Stimulated activated CD4-positive, alpha-beta T cell treated with anti-CD3 and anti-CD28 coated beads, Interleukin-15, amount 100 ng/mL, for 24 hours (primary cell): ENCODE measurements at places on chromosomes 6 and 20.
A peak's percentile ranks its signal among the peaks of the same experiment; 100 is the strongest.

GRCh38 chr6:16602035-16602434 is 159.2 kb downstream of the ATXN1 start:
- DNase-seq: peak; percentile 71

GRCh38 chr20:49631061-49631716 is 63.3 kb upstream of the PTGIS start:
- DNase-seq: no peak

DNA sequence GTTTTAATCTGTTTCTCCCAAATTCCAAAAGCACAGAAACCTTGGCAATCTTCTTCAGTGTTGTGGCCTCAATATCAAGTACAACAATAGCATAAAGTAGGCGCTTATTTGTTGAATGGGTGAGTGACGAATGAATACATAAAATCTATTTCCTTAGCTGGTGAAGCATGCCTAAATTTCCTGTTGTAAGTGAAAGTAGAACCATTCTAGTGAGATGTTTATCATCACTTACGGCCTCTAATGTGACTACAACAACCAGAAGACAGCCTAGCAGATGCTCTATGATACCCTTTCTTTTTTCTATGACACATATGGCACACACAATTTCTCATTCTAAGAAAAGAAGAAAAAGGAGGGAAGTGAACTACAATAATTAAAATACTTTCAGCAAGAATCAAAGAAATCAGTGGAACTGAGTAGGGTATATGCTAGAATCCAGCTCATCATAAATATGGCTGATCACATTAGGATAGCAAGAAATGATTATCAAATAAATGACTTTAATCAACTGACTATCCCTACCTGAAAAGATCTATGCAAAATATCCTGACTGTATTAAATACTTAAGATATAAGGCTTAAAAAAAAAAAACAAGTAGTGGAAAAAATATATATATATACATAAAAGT is 67.4 kb downstream of the BTBD9 start:
- no peak for DNase-seq

DNA sequence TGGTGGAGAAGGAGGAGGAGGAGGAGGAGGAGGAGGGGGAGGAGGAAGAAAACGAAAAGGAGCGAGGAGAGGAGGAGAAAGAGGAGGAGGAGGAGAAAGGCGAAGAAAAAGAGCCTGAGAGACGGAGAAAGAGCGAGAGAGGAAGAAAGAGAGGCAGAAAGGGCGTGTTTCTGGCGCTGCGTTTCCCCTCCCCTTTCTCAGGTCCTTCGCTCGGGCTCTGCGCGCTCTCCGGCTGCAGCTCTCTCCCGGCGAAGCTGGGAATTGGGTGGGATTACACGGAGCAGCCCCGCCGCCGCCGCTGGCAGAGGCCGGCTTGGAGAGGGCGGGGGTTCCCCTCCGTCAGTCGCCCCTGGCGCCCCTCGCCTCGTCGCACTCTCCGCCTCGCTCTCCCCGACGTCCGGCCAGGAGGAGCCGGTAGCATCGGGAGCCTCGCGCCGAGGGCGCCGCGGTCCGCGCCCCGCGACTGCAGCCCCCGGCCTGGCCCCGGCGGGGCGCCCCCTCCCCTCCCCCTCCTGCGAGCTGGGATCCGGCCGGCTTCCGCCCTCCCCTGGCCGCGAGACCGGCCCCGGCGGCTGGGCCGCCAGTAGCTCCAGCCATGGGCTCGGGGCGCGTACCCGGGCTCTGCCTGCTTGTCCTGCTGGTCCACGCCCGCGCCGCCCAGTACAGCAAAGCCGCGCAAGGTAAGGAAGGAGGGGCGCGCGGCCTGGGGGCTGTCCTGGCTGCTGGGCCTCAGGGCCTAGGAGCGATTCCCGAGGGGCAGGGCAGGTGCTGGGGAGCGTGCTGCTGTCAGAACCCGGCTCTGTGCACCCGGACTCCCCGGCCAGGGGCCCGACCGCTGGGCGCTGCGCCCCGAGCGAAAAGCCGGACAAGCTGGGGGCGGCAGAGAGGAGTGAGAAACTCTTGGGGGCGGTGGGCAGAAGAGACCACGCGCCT is at the start of gene SCUBE3:
SCUBE3 (plus strand) TSS at position 133 of the 933 bp plus-strand sequence; CDS start at position 596, 463 bp downstream.
- DNase-seq: peak; percentile 39

- peak; percentile 11 for DNase-seq
These were observed 52.4 kb downstream of the ATP9A start for GRCh38 chr20:51715856-51716185.

DNA sequence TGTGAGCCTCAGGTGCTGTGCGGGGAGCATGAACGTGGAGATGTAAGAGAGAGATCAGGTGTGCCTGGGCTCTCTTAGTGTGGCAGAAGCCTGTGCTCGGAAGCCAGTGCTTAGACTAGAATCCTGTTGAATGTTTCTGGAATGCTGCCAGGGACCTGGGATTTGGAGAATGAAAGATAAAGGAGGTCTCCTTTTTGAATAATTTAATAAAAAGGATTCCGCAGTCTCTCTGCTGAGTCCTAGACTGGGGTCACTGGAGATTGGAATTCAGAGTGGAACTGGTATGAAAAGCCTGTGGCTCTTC is 18.8 kb upstream of the EFCAB8 start:
- no peak for DNase-seq

- DNase-seq: no peak
These were observed 174.9 kb downstream of the ISM1 start for GRCh38 chr20:13396022-13396421.

- no peak for DNase-seq
These were observed 146.7 kb upstream of the TAB2 start for GRCh38 chr6:149170564-149171452.

DNA sequence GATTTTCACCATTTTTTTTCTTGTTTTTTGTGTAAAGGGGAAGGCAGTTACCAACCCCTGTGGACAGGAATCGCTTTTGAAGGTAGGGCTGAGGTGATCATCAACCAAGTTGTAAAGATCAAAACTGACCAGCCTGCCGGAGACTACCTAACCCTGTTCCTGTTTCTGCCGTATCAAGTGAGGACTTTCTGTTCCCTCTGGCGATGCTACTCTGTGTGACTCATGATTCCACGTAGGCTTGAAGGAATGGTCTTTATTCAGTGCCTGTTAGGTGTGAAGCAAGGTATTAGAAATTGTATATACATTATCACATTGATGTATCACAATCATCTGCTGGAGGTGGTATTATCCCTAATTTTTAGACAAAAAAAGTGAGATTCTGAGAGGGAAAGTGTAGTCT is 161.3 kb downstream of the SOX4 start:
- no peak for DNase-seq

DNA sequence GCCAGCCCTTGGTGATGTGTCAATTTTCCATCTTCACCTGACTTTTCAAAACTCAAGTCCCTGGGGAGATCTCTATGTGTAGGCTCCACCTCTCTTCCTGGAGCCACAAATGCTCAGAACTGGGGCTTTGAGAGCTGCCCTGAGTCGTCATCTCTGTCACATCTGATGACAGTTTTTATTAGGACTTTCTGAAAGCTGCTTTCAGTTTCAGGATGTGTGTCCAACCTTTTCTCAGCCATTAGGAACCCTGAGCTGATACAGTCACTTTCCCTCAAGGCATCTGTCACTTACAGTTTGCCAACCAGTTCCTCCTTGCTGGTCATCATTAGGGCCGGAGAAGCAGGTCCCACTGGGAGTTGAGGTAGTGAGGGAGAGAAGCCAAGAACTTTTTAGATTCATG is 365.9 kb upstream of the CHD6 start:
- no peak for DNase-seq

DNA sequence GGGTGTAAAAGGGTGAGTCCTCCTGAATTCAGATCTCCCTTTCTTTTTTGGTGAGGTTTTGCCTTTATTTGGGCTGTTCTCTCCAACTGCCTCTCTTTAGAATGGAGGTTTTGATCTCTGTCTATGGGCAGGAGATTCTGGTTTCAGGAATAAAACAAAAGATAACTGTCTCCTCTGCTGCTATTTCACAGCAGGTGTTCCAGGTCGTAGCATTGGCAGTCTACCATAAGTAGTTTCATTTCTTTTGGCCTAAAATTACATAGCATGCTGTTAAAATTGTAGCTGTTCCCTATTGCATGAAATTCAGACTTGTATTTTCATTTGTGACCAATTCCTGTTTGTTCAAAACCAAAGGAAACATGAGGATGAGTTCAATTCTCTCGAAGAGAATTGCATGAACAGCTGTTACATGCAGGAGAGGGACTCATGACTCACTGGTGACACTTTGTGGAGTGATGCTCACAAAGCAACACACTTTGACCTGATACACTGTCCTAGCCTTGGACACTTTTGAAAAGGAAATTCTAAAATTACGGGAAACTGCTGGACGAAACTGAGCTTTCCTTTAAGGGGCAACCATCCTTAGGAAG is 76.8 kb upstream of the SIRPG start:
- DNase-seq: peak; percentile 30

DNA sequence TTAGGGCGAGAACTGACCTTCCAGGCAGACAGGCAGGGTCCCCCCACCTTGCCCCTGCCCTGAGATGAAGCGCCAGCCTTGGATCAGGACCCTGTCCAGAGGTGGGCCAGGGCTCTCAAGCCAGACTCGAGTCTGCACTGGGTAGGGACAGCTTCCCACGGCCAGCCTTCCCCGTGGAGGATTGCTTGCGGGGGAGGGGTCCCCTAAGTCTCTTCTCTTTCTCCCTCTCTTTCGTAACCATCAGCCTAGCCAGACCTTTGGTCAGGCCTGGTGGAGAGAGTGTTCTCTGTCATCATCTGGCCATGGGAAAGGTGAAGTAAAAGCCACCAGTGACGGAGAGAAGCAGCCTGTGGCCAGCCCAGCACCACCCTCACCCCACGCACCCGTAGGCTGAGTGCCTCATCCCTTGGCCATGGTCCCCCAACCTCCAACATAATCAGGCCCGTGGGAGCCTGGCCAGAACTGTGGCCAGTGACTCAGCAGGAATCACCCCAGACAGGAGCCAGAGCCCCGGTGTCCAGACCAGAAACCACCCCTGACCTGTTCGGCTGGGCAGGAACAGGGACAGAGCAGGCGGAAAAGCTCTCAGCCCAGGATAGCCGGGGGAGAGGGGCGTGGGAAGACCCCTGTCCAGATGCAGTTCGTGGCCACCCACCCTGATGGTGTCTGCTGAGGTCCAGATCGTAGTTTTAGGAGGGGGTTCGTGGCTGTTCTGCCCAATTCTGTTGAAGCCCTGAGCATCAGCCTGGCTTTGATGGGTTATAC is 47.1 kb downstream of the SNAI1 start:
- no peak for DNase-seq

- DNase-seq: no peak
These were observed 12.9 kb downstream of the BPIFB4 start for GRCh38 chr20:33092361-33092760.

DNA sequence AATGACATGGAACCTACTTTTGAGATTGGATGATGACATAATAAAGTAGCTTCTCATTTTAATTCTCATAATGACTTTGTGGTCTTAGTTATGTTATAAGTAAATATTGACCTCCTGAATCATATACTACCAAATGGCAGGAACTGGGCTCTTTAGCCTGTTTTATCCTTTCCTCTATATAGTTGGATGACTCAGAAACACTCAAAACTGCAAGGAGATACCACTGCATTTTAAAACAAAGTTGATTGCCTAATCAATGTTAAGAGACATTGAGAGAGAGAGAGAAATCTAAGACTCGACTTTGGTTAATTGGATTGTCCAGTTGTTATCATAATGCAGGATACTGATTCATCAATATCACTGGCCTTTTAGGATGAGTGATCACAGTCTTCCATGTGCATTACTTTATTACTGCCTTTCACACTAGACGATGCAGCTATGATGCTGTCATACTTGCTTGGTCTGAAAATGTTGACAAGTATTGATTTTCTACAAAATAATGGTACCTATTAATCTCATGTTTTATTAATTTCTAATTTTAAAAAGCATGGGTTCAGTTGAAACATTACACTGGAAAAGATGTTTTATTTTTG is 320.0 kb downstream of the NKAIN2 start:
- DNase-seq: no peak

- no peak for DNase-seq
These were observed 132.4 kb downstream of the CDH26 start for GRCh38 chr20:60090631-60091030.

DNA sequence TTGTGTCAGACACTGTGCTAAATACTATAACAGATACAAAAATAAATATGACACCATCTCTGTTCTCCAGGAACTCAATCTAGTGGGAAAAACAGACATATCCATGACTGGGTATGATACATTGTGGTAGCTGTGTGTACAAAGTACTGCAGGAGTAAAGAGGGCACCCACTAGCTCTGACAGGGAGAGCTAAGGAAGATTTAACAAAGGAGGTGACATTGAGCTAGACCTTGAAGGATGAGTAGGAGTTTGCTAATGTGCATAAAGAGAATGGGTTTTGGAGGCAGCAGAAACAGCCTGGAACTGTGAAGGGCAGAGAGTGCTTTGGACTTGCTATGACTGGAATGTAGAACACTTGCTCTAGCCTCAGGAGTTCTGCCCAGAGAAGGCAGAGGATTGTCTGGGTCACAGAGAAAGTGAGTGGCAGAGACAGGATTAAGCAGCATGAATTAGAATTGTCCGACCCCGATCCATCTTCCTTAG is 14.4 kb downstream of the MMP24 start:
- no peak for DNase-seq

DNA sequence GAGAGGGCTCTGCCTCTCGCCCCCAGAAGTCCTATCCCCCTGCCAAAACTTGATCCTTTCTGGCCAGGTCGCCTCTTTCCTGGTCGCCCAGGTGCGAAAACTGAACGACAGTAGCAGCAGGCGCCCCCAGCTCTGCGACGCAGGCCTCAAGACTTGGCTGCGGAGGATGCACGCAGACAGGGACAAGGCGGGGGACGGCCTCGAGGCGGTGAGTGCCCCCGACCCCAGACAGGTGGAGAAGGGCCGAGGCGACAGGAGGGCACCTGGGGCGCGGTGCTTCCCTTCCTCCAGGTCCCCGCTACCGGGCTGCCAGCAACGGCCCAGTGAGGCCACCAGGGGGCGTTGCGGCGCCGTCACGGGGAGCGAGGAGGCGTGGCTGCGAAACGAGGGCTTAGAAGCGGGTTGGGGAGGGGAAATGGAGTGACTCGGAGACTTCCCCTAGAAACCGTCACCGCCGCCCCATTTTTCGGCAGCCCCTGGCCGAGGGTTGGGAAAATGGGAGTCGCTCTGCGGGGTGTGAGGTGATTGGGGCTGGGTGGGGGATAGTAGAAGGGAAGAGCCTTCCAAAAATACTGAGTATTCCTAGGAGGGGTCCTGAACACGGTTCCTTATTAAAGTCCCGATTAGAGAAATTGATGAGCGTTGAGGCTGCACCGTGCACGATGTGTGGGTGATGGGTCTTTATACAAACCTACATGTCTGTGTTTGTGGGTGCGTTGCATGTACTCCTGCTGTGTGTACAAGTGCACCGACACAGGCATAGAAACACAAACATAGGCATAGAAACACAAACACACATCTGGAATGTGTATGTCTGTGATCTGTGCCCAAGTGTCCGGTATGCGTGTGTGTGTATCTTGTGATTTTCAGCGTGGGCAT is 44.6 kb downstream of the ARHGAP40 start:
- peak; percentile 90 for DNase-seq

GRCh38 chr6:137723273-137724017 is 143.6 kb upstream of the TNFAIP3 start:
- DNase-seq: no peak

- peak; percentile 38 for DNase-seq
These were observed 683 bp upstream of the C20orf204 start for GRCh38 chr20:64035066-64035932.

DNA sequence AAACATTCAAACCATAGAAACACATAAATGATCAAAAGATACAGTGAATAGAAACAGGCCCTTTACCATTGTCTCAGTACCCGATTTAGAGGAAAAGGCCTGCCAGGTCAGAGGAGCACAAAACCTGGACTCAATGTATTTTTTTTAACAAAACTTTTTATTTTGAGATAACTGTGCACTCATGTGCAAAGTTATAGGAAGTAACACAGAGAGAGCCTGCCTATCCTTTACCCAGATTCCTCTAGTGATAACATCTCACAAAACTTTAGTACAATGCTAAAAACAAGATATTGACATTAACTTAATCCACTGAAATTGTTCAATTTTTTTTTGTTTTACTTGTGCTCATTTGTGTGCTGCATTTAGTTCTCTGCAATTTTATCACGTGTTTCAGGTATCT is 36.8 kb upstream of the SAMD3 start:
- DNase-seq: no peak
